Thymus (tissue), 14 donors: ENCODE measurements at places on chromosomes 3 and 15. TPM values are rescaled to one million over a fixed set of nuclear protein-coding genes. Genes with fewer than 3 reads are reported as not detected.
A peak's percentile ranks its signal among the peaks of the same experiment; 100 is the strongest.

The ZNF501 gene
- total RNA-seq: 4.2 TPM

The SPESP1 gene
- 3.7 TPM for total RNA-seq

The HESX1 gene
- total RNA-seq: 2.0 TPM

DNA sequence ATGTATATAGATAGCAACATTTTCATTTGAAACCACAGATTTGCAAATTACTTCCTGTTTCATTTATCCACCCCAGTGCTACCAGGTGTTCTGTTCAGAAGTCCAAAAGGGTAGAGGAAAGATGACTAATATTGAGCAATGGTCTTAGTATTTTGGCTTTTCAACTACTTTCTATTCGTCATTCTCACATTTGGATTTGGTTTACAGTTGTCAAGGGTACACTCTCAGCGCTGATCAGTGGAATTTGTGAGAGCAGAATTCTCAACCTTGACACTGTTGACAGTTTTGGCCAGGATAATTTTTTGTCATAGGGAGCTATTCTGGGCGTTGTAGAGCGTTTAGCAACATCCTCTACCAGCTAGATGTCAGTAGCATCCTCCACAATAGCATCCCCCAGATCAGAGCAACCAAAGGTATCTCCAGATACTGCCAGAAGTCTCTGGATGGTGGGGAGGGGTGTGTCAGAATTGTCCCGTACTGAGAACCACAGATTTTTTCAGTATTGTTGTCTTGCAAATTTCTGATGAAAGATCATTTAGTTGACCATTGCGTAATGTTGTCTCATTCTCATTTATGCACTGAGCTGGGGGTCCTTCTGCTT is 4.2 kb downstream of the HMCES start:
- peak overlapping the region; percentile 65 for H3K27ac ChIP-seq
- no peak for DNase-seq
- peaks cover 17% of the 10 kb centered on the region for H3K36me3 ChIP-seq
- no peak overlapping the region for H3K4me3 ChIP-seq
- H3K4me1 ChIP-seq: peaks cover 14% of the 10 kb centered on the region

- DNase-seq: no peak
- H3K27me3 ChIP-seq: peaks cover 14% of the 10 kb centered on the region
- H3K4me3 ChIP-seq: no peak overlapping the region
- no peak overlapping the region for H3K27ac ChIP-seq
Measured at GRCh38 chr3:194673761-194674160, 1.8 kb upstream of the LSG1 start.

DNA sequence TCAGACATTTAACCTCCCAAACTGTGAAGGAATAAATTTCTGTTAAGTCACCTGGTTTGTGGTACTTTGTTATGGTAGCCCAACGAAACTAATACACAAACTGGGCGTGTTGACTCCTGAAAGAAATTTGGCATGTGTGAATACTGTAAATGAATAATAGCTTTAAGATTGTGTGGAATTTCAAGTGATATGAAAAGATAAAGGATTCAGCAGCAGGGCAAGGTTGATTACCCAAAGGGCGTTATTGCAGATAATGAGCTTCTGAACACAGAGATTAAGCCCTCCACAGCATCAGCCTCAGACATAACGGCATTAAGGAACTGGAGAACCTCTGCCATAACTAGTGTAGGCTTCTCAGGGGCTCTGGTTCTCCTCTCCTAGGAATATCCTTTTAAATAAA is 451.5 kb upstream of the NECTIN3 start:
- no peaks in the 10 kb centered on the region for H3K27me3 ChIP-seq
- no peak for DNase-seq
- no peak overlapping the region for H3K4me3 ChIP-seq
- H3K4me1 ChIP-seq: no peaks in the 10 kb centered on the region
- H3K27ac ChIP-seq: no peak overlapping the region

- H3K27ac ChIP-seq: no peak overlapping the region
- no peaks in the 10 kb centered on the region for H3K4me1 ChIP-seq
- no peaks in the 10 kb centered on the region for H3K27me3 ChIP-seq
- no peak overlapping the region for H3K4me3 ChIP-seq
- DNase-seq: no peak
Measured at GRCh38 chr3:41943311-41943843, 18.5 kb downstream of the ULK4 start.

GRCh38 chr3:39413691-39414420 is 7.3 kb downstream of the RPSA start:
- H3K27ac ChIP-seq: no peak overlapping the region
- H3K4me3 ChIP-seq: no peak overlapping the region
- DNase-seq: no peak
- H3K4me1 ChIP-seq: peaks cover 3% of the 10 kb centered on the region
- H3K27me3 ChIP-seq: no peaks in the 10 kb centered on the region

- no peak for DNase-seq
- no peak overlapping the region for H3K4me3 ChIP-seq
- H3K4me1 ChIP-seq: no peaks in the 10 kb centered on the region
Measured at GRCh38 chr15:73799466-73799865, 46.3 kb upstream of the INSYN1 start.

- no peaks in the 10 kb centered on the region for H3K4me1 ChIP-seq
- H3K27ac ChIP-seq: no peak overlapping the region
- H3K36me3 ChIP-seq: no peaks in the 10 kb centered on the region
- H3K4me3 ChIP-seq: no peak overlapping the region
Measured at GRCh38 chr3:50179710-50180109, 11.7 kb upstream of the GNAT1 start.

DNA sequence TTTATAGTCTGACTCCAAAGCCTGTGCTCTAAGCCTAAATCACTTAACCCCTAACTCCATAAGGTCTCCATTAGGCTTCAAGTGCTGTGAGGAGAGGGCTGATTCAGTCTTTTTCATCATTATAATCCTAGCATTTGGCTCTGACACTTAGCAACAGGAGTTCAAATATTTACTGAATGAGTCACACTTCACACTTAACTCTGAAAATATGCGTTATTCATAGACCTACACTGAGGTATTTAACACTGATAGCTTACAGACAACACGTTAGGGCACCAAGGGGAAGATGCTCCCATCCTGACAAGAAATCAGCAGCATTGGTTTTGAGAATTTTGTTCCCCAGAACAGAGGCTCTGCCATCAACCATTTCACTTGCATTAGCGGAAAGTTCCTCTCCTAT is 53.5 kb downstream of the MSL2 start:
- no peak overlapping the region for H3K27ac ChIP-seq
- DNase-seq: no peak
- H3K4me3 ChIP-seq: no peak overlapping the region
- H3K27me3 ChIP-seq: no peaks in the 10 kb centered on the region
- H3K4me1 ChIP-seq: no peaks in the 10 kb centered on the region

DNA sequence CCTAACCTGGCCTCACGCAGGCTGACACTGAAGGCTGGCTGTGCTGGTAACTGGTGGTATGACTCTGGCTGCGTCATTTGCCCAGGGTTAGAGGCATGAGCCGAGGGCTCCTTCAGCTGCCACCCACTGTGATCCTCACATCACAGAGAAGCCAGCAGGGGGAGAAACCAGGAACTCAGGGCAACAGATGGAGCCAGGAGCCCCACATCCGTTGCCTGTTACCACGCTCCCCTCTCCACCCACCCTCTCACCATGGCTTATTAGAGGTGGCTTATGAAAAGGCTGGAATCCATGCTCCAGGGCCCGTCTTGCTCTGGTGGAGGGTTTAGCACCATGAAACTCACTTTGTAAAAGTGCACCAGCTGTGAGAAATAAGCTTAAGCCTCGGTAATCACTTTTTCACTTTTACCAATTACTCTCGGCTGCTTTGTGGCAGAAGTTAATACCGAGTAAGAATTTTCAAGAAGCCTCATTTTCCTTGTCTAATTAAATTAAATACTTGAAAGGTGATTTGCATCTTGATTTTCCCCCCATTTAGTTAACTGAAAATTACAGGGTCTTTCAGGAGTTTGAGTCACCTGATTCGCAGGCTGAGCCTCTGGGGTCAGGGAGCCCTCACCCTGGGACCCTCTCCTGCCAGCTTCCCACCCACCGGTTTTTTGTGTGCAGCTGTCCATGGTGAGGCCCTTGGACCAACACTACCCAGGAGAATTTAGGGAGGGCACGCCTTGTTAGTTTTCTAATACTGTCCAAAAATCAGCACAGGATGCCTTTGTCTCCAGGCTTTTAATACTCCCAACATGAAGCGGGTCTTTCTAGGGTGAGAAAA is 60.9 kb downstream of the ASB7 start:
- H3K27ac ChIP-seq: no peak overlapping the region
- no peak overlapping the region for H3K4me3 ChIP-seq
- no peak for DNase-seq
- H3K4me1 ChIP-seq: no peaks in the 10 kb centered on the region
- peaks cover 7% of the 10 kb centered on the region for H3K27me3 ChIP-seq

DNA sequence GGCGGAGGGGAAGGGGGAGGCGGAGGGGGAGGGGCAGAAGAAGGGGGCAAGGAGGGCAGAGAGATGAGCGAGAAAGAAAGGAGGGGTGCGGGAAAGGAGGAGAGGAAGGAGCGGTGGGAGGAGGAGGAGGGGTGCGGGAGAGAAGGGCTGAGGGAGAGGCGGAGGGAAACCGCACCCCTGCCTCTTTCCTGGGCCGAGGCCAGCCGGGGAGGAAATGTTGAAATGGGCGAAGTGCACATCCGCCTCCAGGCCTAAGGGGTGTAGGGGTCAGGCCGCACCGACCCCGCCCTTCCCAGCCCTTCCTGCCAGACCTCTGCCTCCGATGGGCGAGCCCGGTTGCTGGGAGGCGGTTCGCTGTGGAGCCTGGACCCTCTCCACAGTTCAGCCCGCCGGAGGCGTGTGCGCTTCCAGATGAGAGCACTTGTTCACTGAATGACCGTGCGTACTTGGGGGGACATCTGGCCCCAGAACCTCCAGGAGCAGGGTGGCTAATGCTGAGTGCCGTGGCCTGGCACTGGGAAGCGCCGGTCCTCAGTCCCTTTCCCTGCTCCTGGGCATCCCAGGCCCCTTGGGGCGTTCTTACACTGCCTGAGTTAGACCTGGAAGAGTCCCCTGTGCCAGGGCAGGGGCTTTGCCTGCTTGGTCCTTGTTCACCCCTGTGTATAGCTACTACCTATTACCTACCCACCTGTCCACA is 110.3 kb upstream of the KLF13 start:
- H3K27ac ChIP-seq: peak overlapping the region; percentile 94
- no peak for DNase-seq
- peak overlapping the region; percentile 58 for H3K4me3 ChIP-seq
- H3K36me3 ChIP-seq: peaks cover 5% of the 10 kb centered on the region

GRCh38 chr3:31810991-31811433 is 170.1 kb downstream of the OSBPL10 start:
- H3K36me3 ChIP-seq: no peaks in the 10 kb centered on the region
- H3K4me3 ChIP-seq: no peak overlapping the region
- H3K27ac ChIP-seq: no peak overlapping the region
- H3K27me3 ChIP-seq: no peaks in the 10 kb centered on the region
- DNase-seq: no peak
- H3K4me1 ChIP-seq: peaks cover 13% of the 10 kb centered on the region

DNA sequence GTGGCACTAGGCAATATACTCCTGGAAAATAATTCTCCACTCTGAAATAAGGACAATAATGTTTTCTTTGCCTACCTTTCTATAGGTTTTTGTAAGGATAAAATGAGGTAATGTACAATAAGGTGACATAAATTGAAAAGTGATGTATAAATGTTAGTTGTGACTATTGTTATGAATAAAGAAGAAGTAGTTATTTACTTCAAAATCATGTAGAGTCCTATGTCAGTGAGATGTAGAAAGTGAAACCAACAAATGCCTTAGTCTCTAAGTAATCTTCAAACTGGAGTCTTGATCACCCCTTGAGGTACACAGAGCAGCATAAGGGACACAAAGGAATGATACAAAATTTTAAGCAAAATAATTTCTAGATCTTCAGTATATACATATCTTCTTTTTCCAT is 60.3 kb upstream of the TP63 start:
- no peak overlapping the region for H3K4me3 ChIP-seq
- no peaks in the 10 kb centered on the region for H3K36me3 ChIP-seq
- no peaks in the 10 kb centered on the region for H3K4me1 ChIP-seq
- DNase-seq: no peak
- H3K27me3 ChIP-seq: no peaks in the 10 kb centered on the region

- H3K27me3 ChIP-seq: no peaks in the 10 kb centered on the region
- no peak overlapping the region for H3K4me3 ChIP-seq
- H3K4me1 ChIP-seq: no peaks in the 10 kb centered on the region
- H3K36me3 ChIP-seq: no peaks in the 10 kb centered on the region
- H3K27ac ChIP-seq: no peak overlapping the region
Measured at GRCh38 chr3:185807445-185808068, 17.3 kb downstream of the IGF2BP2 start.

- no peaks in the 10 kb centered on the region for H3K36me3 ChIP-seq
- no peaks in the 10 kb centered on the region for H3K27me3 ChIP-seq
- no peak overlapping the region for H3K4me3 ChIP-seq
- H3K27ac ChIP-seq: no peak overlapping the region
- H3K4me1 ChIP-seq: no peaks in the 10 kb centered on the region
- no peak for DNase-seq
Measured at GRCh38 chr3:55017876-55018275, 90.0 kb upstream of the LRTM1 start.

DNA sequence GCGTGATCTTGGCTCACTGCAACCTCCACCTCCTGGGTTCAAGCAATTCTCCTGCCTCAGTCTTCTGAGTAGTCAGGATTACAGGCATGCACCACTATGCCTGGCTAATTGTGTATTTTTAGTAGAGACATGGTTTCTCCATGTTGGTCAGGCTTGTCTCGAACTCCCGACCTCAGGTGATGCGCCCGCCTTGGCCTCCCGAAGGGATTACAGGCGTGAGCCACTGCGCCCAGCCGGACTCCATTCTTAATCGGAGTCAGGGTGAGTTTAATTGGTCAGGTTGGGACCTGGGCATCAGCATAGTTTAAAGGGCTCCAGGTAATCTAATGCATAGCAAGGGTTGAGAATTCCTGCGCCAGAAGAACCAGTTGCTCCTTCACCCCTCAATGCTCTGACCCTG is 29.2 kb downstream of the MAGEF1 start:
- H3K36me3 ChIP-seq: no peaks in the 10 kb centered on the region
- H3K4me1 ChIP-seq: peaks cover 21% of the 10 kb centered on the region
- H3K27ac ChIP-seq: no peak overlapping the region
- no peak for DNase-seq
- no peak overlapping the region for H3K4me3 ChIP-seq

DNA sequence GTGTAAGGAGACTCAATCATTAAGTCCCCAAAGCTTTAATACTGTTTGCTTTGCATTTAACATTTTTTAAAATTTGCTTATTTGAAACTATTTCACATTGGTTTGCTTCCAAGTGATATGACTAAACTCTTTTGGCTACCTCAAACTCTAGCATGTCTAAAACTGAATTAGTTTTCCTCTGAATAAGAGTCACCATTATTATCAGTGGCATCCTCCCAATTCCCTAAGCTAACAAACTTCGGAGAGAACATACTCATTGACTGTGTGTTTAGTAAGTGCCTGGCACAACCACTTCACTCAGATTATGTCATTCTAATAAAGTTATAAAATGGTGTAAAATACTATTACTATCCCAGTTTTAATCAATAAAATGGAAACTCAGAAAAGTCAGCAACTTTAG is 21.9 kb downstream of the ATOSA start:
- no peak for DNase-seq
- H3K27ac ChIP-seq: no peak overlapping the region
- no peaks in the 10 kb centered on the region for H3K36me3 ChIP-seq
- H3K4me3 ChIP-seq: no peak overlapping the region
- H3K4me1 ChIP-seq: peaks cover 10% of the 10 kb centered on the region

GRCh38 chr3:64815789-64816188 is 128.0 kb upstream of the ADAMTS9 start:
- H3K4me3 ChIP-seq: no peak overlapping the region
- DNase-seq: no peak
- H3K27me3 ChIP-seq: no peaks in the 10 kb centered on the region
- no peaks in the 10 kb centered on the region for H3K4me1 ChIP-seq
- H3K36me3 ChIP-seq: no peaks in the 10 kb centered on the region
